Activated T-helper 1 cell treated with Interleukin-2 at 50 U/mL for 16 hours (primary cell): ENCODE measurements at places on chromosomes 6 and 20.

DNA sequence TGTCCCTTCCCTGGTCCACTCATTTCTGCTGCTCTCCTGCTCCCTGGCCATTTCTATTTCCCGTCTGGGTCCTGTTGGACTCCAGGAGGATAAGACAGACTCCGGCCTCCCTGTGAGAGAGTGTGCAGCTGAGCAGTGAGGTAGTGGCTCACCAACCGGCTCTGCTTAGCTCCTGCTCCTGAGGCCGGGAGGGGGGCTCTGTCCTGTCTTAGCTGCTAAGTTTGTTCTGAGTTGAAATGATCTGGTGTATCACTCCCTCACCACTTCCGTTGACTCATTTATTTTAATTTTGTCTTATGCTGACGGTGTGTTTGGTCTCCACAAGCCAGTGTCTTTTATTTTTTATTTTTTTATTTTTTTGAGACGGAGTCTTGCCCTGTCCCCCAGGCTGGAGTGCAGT is 148.5 kb upstream of the PDE10A start:
- DNase-seq = no peak

DNA sequence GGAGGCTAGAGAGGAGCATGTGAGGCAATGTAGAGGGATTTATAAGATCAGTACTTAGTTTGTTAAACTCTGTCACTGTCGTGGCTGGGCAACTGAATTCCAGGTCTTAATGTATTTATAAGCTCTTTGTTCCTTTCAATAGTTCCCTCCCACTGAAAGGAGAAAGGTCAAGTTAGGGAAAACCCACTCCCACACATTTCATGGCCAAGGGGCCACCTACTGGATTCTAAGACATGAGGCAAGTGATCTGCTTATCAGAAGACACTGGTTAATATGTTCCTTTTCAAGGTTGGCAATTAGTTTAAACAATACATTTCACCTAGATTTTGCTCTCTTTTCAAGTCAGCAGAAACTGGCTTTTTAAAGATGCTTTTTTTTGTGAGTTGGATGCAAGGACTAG is 5.4 kb upstream of the GSTA5 start:
- no peak for DNase-seq

DNA sequence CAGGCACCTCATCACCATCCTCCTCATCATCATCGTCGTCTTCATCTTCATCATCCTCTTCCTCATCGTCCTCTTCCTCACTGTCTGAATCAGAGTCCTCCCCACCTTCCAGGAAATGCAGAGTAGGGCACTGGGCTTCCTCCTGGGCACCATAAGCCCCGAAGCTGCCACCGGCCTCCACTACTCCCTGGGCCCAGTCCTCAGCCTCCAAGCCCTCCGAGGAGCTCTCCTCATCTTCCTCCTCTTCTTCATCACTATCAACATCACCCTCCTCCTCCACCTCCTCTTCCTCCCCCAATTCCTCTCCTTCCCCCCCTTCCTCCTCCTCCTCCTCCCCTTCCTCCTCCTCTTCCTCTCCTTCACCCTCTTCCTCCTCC is 1.7 kb downstream of the CENPB start:
- no peak for DNase-seq

DNA sequence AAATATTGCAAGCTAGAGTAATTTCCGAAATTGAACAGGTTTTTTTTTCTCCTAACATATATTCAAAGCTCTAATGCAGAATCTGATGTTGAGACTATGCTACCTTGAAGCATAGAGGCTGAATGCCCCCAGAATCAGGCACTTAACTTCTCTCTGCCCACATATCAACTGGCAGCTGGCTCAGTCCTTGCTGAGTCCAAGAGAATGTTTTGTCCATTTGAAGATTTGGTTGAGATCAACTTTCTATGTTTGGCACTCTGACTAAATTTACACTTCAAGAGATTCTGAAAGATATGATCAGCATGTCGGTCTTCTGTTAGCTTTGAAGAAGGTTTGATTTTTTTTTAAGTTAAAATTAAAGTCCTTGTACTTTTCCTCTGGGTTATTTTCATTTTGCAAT is 1298.1 kb downstream of the EPHA7 start:
- DNase-seq = no peak
